Stimulated activated CD4-positive, alpha-beta T cell treated with anti-CD3 and anti-CD28 coated beads, Interleukin-1b, Interleukin-23, amount 100 ng/mL, for 1 hour (primary cell): ENCODE measurements at places on chromosomes 11 and 22.

- DNase-seq: no peak
Measured at GRCh38 chr11:105155679-105156078, 16.1 kb upstream of the CARD18 start.

GRCh38 chr22:50577987-50578775 lies at the start of gene CPT1B:
Gene CPT1B (minus strand): TSS chr22:50578427. CDS start chr22:50577915, 512 bp downstream.
- DNase-seq: no peak

DNA sequence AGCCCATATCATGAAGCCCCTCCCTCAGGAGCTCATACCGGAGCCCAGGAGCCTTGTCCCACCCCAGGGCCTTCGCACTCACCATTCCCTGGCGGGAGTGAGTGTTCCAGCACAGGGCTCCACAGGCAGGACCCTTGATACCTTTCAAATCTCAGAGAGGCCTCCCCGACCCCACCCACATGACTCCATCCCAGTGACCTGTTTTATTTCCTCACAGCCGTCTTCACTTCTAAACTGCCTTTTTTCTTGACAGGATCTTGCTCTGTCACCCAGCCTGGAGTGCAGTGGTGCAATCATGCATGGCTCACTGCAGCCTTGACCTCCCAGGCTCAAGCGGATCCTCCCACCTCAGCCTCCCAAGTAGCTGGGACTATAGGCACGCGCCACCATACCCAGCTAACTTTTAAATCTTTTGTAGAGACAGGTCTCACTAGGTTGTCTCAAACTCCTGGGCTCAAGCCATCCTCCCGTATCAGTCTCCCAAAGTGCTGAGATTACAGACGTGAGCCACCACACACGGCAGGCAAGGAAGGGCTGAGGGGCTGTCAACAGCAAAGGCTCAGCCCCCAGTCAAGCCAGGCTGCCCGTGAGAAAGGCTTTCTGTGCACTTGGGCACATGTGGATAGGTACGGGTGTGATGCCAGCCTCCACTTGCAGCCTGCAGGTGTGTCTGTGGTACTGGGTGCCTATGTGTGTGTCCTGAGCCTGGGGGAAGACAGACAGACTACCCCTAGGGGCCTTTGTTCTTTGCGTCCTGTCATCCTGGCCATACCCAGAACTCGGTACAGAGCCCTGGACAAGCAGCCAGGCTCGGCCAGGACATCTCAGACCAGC lies 9.3 kb downstream of the RPL3 start:
- no peak for DNase-seq

- DNase-seq: no peak
Measured at GRCh38 chr11:123473941-123474677, 44.0 kb downstream of the GRAMD1B start.

DNA sequence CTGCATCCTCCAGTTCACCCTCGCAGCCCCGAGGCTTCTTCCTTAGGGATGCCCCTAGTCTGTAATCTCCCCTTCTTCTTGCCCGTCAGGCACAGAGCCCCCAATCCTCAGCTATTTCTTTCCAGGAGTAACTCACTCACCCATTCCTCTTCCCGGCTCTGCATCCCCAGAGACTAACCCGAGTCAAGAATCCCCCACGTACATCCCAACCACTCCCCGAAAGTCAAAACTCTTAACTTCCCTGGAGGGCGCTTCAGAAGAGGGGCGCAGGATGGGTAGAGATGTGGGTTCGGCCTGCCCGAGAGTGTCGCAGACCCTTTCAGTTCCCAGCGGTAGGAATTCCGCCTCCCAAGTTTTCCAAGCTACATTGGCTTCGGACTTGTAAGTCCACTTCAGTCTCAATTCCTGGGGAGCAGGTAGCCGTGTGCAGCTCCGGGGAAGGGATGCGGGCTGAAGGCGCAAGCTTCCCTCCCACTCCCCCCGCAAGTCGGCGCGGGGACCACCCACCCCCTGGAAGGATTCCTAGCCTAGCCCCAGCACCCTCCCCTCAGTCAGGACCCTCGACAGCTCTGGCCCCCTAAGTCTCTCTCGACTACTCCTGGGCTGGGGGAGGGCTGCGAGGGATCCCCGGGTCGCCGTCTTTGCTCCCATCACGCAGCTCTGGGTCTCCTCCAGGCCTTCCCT lies 871 bp downstream of the BDNF start:
- DNase-seq: no peak

DNA sequence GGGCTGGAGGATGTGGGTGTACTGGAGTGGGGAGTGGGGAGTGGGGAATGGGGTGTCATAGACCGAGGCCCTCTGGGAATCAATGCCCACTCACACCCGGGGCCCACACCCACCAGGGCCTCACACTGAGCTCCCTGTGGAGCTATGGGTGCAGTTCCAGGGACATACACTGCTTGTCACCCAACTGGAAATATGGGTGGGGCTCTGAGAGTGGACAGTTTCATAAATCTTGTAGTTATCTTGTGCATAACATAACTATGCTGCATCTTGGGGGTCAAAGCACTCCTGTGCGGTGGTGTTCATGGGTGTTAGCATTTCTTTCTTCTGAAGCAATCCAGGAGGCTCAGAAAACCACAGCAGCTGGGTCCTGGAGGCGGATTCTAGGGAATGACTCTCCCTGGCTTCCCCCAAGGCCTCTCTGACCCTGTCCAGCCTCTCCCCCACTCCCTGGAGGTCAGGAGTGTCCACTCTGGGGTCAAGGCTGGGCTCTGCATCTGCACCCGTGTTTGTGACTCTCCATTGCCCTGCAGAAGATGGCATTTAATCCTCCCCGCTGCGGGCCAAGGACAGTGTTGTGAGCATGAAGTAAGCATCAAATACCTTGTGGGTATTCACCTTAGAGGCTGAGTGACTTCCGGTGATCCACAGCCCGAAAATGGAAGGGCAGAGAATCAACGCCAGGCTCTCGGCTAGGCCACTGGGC lies 172.5 kb downstream of the CTTN start:
- no peak for DNase-seq

DNA sequence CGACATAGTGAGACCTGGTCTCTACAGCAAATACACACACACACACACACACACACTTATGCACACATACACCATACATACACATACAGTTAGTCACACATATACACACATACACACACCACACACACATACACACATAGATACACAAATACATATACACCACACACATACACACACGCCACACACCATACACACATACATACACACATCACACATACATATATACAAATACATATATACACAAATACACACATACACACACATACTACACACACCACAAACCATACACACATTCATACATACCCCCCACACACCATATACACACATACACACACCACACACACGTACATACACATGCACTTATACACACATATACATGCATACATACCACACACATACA lies 57.7 kb downstream of the MICAL2 start:
- DNase-seq: no peak

DNA sequence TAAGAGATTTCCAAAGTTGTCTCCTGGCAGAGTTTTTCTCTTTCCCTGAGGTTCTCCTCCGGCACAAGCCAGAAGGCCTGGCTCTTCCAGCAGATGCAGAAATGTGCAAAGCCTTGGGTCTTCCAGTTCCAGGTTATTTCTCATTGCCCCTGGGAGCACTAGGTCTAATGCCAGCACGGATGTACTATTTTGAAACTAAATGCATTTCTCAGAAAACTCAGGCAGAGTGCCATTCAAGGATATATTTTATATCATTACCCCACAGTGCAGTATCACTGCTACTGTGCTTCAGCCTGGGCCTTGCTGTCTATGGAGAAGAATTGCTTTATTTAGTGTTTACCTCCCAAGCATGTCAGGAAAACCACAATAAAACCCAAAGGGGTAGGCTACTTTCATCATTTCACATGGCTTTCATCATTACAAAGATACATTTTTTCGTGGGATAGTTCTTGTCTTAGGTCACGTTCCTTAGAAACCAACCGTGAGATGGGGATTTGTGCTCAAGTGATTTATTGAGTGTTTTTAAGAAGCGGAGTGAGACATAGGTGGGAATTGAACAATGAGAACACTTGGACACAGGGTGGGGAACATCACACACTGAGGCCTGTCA lies 22.4 kb upstream of the FZD4 start:
- DNase-seq: no peak

DNA sequence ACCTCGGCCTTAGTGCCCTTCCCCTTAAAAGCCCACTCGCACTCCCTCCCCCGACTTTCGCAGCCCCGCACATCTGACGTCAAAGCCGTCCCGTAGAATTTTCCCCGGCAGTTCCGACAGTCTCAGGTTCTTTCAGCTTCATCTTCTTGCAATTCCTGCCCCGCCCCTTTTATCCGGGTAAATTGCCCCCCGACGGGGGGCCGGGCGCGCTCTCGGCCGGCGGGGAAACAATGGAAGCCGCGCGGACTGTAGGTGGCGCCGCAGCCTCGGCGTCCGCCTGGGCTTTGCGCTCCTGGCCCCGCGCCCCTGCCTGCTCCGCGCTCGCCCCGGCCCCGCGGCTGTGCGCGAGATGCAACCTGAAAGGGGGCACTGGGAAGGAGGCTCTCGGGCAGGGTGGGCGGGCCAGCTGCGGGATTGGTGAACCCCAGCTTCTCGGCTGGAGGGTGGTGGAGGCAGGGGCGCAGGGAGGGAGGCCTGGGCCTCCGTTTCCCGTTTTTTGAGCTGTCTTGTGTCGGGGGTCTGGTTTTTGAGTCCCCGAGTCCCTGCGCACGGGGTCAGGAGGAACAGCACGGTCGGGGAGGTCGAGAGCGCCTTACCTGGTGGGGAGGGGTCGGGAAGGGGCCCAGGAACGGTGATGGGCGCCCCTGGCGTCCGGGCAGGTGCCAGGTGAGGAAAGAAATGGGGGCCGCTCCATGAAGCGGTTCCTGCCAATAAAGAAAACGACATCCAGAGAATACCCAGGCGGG lies 859 bp upstream of the FGF19 start:
- no peak for DNase-seq

DNA sequence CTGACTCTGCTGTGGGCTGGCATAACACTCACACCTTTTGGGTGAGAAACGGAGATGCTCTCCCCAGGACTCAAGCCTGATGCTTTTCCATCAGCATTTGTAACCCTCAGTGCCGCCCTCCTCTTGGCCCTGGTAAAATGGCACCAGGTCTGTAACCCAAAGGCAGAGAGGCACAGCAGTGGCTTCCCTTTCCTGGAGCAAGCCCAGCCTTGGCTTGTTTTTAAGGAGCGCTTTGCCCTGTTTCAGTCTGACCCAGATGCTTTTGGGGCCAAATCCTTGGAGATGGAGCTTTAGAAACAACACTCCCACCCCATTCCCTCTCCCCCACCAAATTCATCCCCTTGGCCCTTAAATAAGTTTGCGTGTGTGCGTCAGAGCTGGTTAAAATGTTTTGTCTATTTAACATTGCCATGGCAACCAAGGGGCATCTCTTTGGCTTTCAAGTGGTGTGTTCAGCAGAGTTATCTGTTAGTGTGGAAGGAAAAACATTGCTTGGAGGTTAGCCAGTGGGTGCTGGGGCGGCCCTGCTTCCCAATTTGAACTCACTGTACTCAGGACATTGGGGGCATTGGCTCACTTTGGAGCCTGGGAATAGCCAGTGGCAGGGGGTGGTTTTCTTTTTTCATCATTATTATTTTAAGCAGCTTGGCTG lies 134.1 kb downstream of the NAV2 start:
- no peak for DNase-seq

DNA sequence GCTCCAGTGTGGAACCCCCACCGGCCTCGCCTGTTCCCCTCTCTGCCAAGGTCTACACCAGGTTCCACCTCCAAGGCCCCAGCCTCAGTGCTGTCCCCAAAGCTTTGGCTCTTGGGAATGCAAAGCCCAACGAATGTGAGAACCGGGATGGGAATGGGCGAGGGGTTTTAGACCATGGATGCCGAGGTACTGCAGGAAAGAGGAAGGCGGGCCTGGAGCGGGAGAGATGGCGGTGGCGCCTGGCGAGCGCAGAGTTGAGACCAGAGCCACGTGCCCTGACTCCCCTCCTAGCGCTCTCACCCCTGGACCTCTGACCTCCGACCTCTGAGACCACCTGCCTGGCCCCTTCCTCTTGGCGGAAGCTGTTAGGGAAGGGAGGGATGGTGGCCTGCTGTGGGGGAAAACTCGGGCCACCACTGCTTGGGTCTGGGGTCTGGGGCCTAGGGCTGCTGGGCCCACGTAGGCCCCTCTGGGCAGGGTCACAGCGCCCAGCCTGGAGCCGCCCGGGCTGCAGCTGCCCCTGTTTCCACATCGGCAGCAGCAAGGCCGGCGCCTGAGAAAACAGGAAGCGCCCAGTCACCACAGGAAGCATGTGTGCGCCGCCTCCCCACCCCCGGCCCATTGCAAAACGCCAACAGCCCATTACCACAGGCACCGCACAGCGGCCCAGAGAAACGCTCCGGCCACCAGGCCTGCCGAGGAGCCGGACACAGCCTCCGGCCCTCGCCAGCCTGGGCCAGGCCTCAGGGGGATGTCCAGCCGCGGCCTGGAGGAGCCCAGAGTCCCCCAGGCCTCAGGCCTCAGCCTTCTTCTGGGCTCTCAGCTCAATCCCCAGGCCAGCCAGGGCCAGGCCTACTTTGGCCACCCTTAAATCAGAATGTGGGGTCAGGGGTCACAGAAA lies 13.8 kb upstream of the SLC39A13 start:
- no peak for DNase-seq

DNA sequence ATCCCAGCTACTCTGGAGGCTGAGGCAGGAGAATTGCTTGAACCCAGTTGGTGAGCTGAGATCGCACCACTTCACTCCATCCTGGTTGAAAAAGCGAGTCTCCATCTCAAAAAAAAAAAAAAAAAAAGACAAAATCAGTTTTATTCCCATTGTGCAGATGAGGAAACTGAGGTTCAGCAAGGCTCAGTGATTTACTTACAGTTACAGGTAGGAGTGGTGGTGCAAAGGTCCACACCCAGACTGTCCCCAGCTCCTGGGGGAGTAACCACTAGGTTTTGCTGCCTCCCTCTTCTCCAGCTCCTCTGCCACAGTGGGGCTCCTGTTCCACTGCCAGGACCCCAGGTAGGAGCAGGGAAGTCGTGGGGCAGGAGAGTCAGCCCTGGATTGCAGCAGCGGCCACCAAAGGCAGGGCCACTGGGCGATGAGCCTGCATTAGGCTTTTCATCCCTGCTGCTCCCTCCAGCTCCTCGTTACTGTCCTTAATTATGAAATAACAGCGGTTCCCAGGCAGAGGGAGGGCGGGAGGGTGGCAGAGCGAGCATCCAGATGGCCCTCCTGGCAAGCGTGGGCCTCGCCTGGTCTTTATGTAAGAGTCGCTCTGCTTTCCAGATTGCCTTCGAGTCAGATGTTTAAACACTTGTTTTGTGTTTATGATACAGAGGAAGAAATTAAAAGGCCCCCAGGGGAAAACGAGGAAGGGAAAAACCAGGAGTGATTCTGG lies 15.5 kb upstream of the RASD2 start:
- no peak for DNase-seq

DNA sequence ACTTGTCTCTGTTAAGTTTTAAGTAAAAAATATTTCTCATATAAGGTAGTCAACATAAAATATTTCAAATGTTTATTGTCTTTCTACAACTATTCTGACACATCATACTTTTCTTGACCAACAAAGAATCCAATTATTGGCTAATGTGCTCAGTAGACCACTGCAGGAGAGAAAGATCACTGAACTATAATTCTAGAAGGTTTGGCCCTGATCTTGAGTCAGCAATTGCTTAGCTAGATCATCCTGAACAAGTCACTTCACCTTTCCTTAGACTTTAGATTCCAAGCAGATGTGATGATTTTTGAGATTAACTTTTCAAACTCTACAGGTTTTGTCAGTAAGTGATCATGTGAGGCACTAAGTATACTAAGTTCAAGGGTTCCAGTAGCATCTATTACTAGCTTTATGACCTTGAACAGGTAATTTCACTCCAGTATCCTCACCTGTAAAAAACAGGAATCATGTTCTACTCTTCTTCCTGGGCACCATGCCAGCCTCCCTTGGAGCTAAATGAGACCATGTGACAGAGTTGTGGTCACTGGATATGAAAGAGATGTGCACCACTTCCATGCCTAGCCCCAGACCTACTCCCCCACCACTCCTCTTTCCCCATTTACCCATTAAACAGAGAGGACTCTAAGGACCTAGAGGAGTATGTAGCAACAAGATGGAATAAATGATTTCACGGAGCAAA lies 17.3 kb downstream of the PGM2L1 start:
- DNase-seq: no peak
